Stimulated activated CD8-positive, alpha-beta memory T cell treated with anti-CD3 and anti-CD28 coated beads, Interleukin-7, amount 100 ng/mL, for 1 hour (primary cell): ENCODE measurements at places on chromosomes 5 and 9.

DNA sequence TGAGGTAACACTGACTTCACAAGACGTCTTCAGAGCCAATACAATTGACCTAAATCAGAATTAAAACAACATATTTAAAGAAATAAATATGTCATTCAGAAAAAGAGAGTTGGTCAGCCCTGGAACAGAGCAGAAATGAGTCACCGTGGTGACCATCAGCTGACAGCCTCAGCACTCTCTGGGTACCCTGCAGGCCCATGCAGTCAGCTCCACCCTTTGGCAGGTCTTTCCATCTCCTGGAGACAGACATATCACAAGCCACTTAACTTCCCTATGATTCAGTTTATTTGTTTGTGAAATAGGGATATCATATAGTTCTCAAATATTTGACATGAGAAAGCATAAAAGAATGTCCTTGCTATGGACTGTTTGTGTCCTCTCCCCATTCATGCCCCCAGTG is 151.6 kb upstream of the MEF2C start:
- DNase-seq, result no peak

DNA sequence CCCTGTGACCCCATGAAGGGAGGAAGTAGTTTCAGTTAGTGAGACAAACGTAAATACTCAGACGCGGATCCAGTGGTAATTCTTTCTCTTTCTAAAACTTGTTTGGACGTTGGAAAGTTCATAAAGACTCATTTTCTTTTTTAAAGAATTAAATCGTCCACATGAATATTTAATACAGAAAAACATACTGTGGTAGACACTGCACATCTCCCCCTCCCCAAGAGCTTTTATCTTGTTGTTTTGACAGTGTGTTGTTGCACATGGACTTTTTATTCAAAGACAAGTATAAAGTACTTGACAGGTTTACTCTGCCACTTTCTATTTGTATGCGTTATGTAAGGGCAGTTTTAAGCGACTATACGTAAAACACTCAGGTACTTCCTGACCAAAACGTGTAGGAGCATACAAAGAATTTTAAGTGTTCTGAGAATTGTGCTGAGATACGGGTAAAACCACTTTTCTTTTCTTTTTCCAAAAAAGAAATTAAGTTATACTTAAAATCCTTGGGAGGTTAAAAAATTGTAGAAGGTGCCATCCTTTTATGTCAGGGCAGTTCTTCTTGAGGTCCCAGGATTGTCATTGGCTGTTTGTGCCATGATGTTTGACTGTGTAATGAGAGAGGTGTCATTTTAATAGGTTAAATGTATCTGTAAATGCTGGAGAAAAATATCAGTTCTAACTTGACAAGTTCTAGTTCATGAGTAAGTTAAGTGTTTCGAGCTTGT is 1.3 kb downstream of the NIPBL start:
- no peak for DNase-seq

DNA sequence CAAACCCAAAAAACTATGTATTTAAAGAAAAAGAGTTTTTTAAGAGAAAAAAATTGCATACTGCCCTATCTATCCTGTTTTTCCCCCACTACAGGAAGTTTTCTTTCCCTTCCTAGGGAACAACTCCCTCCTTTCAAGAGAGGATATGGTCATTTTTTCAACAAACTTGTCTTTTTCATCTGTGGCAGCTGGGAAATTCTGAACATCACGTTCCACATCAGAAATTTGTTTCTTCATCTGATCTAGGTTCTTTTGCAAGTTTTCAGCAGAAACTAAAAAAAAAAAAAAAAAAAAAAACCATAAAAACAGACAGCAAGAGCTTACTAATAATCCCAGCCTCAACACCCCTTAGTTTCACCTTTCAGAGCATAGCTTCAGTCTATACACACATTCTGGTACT is 38.5 kb downstream of the PCDHGC5 start:
- no peak for DNase-seq

DNA sequence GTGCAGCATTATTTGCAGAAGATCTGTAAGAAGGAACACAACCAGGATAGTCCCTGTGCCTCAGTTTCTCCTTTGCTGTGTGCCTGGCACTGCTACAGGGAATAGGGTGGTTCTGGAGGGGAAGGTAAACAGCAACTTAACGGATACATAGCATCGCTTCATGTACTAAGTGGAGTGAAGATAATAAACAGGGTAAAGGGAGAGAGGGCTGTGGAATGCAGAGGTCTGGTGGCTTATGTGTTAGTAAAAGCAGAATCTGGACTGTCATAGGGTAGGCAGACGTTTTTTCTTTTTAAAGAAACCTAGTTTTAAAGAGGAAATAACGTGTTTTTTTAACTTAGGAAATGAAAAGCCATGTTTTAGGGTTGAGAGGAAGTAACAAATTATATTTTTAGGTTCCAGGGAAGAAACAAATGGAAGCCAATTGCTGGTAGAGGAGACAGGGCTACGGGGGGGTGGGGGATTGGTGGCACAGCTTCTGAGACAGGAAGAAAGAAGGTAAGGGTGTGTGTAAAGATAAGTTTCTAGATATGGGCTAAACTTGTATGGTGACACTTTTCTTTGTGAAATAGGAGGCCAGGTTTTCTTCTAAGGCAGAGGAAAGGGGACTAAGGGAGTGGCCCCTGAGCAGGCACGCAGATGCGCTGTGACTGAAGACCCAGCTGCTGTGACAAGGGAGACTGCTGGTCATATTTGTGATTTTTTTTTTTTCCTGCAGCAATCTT is 1.3 kb downstream of the GNG10 start:
- no peak for DNase-seq

DNA sequence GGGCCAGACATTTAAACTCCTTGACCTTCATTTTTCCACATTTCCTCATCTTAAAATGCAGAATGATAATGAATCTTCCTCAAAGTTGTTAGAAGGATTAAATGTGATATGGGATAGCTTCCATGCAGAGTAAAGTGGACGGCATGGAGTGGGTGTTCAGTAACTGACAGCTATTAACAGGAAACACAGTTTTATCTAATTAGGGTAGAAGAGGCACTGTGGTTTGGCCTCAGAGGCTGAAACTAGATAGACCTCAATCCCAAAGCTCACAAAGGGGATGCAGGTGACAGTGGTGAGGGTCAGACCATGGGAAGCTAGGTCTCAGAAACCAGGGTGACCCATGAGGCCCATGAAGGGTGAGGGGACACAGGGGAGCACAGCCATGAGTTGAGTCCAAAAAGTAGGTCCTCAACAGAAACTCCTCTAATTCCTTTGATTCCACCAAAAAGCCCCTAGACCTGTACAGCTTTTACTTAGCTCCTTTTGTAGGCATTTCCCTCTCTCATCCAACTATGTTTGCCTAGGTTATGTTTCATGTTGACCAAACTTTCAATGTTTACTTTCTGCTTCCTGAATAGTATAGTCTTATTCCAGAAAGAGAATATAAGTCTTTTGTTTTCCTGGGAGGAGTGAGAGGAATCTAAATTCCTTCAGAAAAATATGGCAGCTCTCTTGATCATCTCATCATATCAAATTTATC is 27.9 kb upstream of the GLDC start:
- DNase-seq, result no peak

DNA sequence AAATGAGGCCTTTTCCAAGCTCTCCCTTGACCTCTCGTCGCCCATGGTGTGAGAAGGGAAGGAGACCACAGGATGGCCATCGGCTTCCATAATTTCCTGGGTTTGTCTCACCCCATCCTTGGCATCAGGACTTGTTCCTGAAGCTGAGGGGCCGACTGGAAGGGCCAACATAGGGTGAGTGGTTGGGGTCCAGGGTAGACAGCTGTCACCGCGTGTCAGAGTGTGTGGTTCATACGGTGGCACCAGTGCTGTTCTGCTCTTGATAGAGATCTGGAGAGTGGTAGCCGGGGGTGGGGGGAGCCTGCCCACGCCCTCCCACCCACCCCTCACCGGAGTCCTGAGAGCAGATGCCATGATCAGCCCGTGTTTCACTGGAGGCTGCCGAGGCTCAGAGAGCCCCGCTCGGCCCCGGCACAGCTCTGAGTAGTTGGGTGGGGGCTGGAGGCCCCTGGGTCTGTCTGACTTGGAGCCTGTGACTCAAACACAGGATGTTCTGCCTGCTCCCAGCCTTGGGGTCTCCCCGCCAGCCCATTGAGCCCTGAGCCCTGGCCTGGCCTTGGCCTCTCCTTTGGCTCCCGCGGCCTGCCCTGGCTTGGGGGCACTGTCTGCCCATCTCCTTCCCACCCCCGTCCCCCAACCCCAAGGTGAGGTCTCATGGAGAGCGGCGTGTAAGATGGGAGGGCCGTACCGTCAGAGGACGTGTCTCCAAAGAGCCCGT is 53.1 kb upstream of the IER5L start:
- DNase-seq, result no peak

DNA sequence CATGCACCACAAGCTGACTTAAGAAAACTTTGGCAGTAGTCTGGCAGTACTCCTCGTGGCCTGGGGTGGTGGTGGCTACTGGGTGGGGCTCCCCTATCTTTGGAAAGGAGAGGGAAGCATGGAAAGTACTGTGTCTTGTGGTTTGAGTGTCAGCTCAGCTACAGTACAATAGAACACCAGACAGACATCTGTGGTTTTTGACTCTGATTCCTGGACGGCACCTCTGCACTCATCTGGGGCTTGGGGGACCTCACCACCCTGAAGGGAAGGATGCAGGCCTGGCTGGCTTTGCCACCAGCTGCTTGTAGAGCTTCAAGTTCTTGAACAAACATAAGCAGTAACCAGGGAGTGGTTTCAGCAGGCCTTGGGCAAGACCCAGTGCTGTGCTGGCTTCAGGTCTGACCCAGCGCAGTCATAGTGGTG is 40.6 kb downstream of the TNFSF8 start:
- no peak for DNase-seq

DNA sequence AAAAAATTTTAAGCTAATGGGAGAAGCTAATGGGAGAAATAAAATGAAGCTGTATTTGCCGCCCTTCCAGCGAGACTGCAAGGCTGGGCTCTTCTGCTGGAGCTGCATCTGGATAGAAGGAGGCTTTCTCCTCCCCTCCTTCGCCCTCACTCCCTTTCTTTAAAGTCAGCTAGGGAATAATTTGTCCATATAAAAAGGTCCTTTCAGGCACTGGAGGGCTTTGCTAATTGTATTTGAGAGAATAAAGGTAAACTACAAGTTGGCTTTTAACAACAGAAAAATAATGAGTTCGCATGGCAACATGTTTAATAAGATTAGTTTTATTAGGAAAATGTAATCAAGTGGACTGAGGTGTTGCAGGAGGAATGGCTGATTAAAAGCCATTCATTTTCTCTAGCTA is 41.3 kb downstream of the NPR3 start:
- no peak for DNase-seq

DNA sequence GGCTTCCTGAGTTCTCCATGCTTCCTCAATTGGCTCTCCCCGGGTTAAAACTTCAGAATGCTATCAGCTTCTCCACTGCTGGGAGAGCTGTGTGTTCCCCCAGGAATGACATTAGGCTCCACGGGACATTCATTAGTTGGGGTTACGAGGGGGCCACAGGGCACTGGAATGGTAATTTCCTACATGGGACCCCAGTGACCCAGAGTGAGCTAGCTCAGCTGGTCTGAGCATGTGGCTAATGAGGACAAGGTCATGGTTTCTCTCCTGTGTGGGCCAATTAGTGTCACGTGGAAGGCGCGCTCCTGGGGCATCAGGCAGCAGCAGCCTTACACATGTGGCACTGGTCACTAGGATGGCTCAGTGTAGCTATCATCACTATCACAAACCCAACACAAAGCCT is 21.0 kb downstream of the LSM11 start:
- DNase-seq, result no peak

DNA sequence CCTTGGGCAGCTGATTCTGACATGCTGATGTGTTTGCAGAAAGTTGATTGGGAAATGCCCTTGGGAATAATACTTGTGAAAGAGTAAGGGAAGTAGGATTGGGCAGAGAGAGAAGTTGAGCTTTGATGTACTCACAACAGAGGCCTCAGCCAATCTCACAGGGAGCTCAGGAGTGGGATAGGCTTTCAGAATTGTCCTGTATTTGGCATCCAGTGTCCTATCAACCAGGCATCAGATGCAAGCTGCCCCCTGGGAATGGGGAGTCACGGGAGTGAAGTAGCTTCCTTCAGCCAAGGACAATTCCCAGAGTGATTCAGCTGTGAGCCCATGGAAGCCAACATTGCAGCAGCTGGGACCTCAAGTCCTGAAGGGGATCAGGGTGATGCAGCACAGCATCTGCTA is 39.6 kb downstream of the DMAC1 start:
- DNase-seq, result no peak

GRCh38 chr9:98303633-98304125 is 48.2 kb upstream of the TBC1D2 start:
- DNase-seq, result no peak

DNA sequence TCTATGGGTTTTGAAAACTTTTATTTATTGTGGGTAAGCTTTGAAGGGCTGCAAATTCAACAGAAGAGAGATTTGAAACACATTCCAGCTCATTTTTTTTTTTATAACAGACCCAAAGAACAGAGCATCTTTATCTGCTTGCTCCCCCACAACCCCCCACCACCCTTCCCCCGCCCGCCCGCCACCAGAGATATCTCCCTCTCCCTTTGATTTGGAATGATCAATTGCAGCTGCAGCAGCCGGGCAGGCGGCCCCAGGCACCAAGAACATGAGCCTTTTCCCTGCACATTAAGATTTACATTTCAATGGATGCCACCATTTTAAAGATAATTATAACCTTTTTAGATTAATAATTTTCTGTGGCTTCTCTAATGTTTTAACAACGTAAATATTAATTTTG is 510.9 kb downstream of the ZNF608 start:
- no peak for DNase-seq

DNA sequence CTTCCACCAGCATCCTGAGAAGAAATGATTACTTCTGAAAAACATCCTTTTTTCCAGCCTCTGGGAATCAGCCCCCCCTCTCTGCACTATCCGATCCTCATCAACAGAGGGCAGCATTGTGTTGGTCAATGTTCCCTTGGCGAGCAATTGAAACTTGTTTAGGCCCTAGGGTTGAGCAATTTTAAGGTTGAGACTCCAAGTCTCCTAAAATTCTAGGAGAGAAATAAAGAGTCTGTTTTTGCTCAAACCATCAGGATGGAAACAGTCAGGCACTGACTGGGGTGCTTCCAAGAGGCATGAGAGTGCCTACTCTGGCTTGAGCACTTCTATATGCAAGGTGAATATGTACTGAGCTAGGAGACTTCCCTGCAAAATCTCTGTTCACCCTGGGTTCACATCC is 12.4 kb upstream of the CYFIP2 start:
- DNase-seq, result no peak

- DNase-seq, result no peak
These were observed 16.6 kb upstream of the MEGF9 start for GRCh38 chr9:120730654-120731514.

DNA sequence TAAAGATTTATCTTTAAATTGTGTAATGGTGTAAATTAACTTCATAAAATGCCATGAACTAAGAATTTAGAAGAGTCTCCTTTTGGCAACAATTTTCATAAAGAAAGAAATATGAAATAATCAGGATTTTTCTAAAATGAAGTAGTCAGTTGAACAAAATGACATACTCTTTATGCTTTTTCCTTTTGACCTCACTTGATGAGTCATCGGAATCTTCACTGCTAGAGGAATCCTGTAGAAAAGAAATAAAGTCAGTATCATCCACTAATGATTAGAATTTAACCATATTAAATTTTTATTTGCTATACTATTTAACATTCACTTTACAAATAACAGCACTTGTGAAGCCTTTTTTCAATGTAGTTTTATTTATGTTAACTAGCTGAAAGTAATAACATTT is 26.1 kb downstream of the CHD1 start:
- DNase-seq, result no peak
